Stimulated activated CD4-positive, alpha-beta T cell treated with anti-CD3 and anti-CD28 coated beads, Interleukin-15, amount 100 ng/mL, for 48 hours (primary cell): ENCODE measurements at places on chromosomes 7 and 10.

DNA sequence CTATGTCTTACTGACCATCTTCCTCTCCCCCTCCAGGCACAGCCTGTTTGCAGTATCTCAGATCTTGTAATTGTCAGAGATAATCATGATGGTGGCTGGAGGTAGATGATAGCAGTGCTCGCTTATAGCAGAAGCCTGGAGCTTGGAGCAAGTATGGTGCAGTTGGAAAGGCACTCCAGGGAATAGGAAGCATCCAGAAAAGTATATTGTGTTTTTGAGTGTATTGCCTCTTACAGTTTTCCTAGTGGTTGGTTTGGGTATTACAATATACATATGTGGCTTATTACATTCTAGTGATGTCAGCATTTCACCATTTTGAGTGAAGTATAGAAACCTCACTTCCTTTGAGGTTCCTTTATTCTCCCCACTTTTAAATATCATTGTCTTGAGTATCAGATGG, 101.5 kb downstream of the STK31 start:
- DNase-seq = no peak

- no peak for DNase-seq
Measured at GRCh38 chr7:70014472-70015177, 416.4 kb downstream of the AUTS2 start.

GRCh38 chr10:60236869-60237524, 152.7 kb downstream of the ANK3 start:
- no peak for DNase-seq

GRCh38 chr10:60114765-60115586, 208.6 kb upstream of the CCDC6 start:
- DNase-seq = no peak

- DNase-seq = no peak
Measured at GRCh38 chr7:46383605-46384004, 462.5 kb upstream of the IGFBP3 start.

GRCh38 chr10:25297466-25297865, 122.7 kb downstream of the GPR158 start:
- DNase-seq = no peak

DNA sequence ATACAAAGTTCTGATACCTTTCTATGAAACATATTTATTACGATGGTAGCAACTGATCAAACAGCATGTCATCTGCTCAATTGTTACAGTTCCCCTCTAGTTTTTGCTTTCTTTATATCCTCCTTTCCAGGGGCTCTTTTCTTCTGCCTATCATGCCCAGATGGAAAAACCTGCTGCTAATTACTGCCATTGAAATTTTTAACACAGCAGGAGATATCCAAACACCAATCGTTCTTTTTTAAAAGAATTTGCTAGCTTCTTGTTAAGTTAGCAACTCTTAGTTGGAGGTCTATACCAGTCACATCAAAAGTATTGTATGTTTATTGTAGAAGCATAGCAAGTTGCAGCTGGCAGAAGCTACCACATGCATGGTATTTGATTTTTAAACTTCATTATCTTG, 768.5 kb downstream of the NXPH1 start:
- DNase-seq = no peak

DNA sequence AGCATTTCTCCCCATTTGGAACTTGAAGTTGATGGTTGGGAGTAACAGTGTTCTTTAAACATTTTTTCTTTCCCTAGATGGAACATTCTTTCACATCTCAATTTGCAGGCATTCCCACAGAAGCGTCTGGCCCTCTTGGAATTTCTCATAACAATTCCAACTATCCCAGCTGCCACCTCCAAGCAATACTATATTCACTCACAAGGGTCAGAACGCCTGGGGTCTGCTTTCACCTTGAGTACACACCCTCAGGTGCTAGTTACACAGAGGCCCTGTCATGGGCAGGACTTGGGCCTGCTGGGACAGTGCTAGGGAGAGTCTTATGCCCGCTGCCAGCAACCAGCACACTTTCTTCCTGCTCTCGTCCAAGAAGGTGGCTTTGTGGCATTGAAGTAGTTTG, 136.5 kb downstream of the JCAD start:
- DNase-seq = no peak
